ENCODE measurements at places on chromosomes 3 and 15.

DNA sequence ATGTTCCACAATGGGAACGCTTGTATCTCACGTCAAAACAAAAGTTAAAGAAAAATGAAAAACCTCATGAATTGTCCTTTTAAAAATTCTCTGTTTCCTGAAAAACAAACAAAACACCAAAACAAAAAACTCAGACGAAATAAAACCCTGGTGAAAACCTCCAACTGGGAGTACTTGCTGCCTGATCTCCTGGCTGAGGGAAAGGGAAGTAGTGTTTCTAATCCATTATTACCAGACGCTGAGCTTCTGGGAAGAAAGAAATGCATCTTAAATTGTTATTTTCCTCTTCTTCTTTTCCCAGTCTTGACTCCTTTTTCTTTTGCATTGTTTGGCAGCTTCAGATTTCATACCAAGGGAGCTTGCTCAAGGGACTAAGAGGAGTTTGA is 243.2 kb upstream of the RGMA start:
- no peak for DNase-seq

GRCh38 chr3:115790759-115791158 is 167.4 kb downstream of the GAP43 start:
- DNase-seq: peak; percentile 18

GRCh38 chr15:27529399-27529798 is 558.4 kb downstream of the GABRG3 start:
- DNase-seq: no peak

DNA sequence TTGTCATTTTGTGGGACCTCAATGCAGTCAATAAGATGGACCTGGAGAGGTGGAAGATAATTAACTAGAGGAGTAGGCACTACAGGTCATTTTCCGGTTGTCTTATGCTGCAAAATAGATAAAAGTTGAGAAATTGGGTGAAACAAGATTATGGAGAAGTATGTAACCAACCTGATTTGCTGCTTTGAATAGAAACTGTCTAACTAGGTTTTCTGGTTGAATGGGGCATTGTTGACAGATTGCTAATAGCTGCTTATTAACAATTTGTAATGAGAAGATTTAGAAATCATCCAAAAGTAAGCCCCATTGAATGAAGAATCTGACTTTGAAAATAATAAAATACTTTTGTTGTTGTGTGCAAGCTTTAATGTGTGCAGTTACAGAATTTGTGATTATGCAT is 26.2 kb downstream of the PIAS1 start:
- no peak for DNase-seq

- DNase-seq: no peak
Measured at GRCh38 chr3:156788846-156789245, 37.3 kb upstream of the LEKR1 start.

- no peak for DNase-seq
Measured at GRCh38 chr15:79519628-79520027, 87.5 kb downstream of the MINAR1 start.

DNA sequence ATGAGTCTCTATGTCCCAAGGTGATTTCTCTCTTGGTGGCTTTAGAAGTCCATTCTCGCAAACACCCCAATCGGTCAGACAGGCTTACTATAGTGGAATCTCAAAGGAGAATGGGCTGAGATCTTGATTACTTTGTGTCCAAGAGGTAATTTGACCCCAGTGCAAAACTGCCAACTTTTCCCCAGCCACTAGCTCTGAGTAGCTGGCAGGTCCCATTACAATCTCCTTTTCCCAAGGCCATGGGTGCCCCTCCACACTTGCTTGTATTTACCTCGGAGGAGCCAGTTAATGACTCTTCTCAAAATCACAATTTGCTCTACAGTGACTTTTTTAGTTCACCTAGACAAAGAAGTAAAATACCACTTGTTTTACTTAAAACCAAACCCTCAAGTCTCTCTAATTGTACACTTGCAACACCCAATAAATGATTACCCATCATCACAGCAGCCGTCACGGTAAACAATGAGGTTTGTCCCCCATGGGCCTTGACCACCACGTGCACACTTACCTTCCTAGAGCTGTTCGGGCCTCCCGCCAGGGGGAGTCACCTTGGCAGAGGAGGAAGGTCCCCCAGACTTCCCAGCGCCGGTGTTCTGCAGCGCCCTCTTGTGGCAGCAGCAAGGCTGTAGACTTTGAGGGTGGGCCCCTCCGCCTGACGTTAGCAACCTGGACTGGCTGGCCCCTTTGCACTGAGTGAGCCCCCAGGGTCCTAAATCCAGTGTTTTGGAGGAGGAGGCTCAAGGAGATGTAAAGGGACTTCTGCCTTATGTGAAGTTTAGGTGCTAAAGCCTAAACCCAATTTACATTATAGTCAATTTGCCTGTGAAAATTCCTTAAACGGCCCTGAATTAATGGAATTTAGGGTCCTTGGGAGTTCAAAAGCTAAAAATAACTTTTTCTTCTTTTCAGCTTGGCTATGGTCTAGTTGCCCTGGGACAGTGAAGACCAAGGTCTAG is 18.7 kb upstream of the HDAC11 start:
- peak; percentile 52 for DNase-seq

GRCh38 chr15:68187559-68187958 is 17.6 kb downstream of the CALML4 start:
- no peak for DNase-seq

- no peak for DNase-seq
Measured at GRCh38 chr3:172853921-172854666, 103.6 kb downstream of the ECT2 start.

DNA sequence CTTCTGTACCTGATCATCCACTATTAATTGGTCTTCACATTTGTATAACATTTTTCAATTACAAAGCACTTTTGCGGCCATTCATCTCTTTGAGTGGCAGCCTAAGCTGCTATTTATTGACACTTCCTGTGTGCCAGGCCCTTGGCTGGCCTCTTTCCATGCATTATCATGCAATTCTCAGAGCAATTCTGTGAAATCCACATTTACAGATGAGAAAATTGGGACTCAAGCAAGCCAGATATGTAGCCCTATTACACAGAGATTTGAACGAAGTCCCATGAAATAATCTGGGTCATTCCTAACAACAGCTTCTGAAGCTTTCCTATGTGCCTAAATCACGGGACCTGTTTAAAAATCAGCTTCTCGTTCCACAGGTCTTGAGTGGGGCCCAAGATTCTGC is 17.4 kb downstream of the SLC6A1 start:
- no peak for DNase-seq

DNA sequence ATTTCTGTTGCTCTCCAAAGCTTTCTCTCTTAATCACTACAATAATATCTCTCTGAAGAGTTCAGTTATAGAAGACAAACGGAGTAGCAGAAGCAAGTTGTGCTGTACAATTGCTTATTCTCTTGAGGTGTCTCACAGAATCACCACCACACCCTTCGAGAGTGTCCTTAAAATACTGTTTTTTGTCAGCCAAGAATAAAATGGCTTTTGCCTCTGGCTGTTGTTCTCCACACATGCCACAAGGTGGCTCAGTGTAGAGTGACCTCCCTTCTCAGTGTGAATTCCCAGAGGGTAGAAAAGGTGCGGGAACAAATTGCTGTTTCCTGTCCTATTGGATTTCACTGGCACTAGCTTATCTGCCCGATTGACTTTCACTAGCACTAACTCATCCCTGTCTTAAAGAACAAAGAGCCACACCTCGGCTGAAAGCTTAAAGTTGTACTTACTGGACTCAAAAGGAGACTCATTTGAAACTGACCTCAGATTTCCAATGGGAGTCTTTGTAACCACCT is 134.2 kb upstream of the SATB1 start:
- no peak for DNase-seq

GRCh38 chr3:102536456-102536855 is 101.6 kb downstream of the ZPLD1 start:
- DNase-seq: no peak

DNA sequence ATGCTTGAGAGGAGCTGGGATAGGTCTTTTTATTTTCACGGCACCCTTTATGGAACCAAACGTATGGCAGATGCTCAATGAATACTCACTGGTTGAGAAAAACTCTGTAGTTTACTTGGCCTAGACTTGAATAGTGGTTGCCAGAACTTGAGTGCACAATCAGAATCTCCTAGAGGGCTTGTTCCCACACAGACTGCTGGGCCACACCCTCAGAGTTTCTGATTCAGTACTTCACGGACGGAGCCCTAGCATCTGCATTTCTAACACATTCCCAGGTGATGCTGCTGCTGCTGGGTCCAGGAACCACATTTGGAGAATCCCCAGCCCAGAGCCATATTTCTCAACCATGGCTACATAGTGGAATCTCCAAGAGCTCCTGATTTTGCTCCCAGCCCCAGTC is 24.6 kb downstream of the CA12 start:
- no peak for DNase-seq

GRCh38 chr3:23442598-23443383 is 239.7 kb downstream of the UBE2E2 start:
- no peak for DNase-seq

DNA sequence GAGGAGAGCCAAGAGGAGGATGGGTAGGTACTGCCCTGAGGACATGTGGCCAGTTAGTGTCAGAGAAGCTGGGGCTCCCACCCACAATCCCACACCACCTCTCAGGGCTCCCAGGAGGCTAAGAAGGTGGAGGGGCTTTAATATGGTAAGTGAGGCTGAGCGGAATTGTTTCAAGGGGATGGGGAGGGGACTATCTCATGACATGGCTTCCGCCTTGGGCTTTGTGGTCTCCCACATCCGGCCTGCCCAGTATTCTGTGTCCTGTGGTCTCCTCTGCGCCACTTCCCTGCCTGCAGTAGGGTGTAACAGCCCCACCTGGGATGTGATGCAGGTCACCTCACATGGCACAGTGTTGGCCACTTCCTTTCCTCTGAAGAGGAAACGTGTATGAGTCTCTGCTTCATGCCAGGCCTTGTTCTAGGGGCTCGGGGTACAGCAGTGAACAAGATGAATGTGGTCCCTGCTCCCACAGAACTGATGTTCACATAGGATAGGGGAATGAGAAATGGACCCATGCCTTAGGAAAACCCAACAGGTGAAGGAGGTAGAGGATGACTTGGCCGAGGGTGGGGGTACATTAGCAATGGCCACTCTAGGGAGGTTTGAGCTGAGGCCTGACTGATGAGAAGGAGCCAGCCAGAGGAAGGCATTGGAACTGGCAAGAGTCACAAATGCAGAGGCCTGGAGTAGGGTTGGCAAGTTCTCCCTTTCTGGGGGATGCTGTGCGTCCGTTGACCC is 3.2 kb downstream of the NEIL1 start:
- peak; percentile 45 for DNase-seq

GRCh38 chr3:113454057-113454456 is 12.8 kb upstream of the CFAP44 start:
- DNase-seq: no peak
